Esophagus squamous epithelium (tissue), 5 donors: ENCODE measurements at places on chromosomes 7 and 10.

GRCh38 chr7:5375925-5376324 lies 47.7 kb downstream of the TNRC18 start:
- DNase-seq: no peak

DNA sequence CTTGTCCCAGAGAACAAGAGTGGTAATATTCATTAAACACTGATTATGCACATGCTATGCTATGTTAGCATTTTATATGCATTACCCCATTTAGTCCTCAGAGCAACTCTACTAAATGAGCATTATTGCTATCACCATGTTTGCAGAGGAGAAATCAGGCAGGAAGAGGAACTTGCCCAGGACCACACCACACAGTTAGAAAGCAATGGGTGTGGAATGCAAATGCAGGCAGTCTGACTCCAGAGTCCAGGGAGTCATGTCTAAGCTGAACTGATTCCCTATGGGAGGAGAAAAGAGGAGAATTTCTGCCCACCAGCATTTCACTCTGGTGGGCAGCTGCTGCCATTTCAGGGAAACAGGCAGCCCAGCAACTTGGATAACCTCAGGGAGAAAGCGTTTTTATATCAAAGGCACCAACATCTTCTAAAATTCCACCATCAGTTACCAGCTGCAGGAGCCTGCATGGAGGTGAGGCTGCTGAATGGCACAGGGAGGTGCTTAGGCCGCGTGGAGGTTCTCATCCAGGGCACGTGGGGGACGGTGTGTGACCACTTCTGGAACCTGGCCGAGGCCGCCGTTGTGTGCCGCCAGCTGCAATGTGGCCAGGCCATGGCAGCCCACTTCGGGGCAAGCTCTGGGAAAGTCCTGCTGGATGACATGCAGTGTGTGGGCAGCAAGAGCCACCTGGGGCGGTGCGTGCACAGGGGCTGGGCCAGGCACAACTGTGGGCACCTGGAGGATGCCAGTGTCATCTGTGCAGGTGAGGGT lies 68.2 kb upstream of the C10orf120 start:
- no peak for DNase-seq

DNA sequence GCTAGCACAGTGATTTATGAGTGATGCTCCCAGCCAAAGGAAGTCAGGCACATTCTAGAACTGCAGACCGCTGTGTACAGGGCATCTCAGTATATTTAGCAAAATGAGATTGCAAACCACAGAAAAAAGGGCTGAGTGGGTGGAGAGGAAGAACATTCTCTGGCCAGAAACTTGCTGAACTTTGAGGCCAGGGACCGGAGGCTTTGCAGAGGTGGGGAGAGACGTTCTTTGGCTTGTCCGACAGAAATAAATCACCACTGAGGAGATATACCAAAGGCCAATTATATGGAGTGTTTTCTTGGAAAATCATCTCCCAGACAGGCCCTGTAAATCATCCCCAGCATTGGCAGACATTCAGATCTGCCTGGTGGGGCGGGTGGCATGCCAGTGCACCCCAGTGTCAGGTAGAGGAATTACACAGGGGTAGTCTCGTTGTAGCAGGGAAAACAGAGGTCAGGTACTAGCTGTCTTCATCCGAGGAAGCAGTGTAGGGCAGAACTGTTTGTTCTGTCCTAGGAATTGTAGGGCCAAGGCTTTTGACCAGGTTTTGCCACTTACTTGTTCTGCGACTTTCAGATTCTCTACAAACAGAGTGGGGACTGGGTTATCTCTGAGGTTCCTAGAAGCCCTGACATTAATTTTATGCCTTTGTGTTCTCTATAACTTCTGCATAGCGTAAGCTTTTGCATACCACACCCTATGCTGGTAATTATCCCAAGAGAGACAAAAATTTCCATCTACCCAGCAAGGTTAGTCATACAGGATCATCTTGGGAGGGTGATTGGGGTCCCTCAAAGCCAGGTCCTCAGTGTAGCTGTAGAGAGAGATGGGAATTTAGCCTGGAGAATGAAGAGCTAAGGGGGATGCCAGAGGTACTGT lies 655.6 kb downstream of the LRMDA start:
- no peak for DNase-seq

GRCh38 chr10:4801405-4801804 lies 24.6 kb upstream of the AKR1E2 start:
- DNase-seq: no peak

GRCh38 chr7:112083776-112084355 lies 122.3 kb downstream of the DOCK4 start:
- DNase-seq: no peak

DNA sequence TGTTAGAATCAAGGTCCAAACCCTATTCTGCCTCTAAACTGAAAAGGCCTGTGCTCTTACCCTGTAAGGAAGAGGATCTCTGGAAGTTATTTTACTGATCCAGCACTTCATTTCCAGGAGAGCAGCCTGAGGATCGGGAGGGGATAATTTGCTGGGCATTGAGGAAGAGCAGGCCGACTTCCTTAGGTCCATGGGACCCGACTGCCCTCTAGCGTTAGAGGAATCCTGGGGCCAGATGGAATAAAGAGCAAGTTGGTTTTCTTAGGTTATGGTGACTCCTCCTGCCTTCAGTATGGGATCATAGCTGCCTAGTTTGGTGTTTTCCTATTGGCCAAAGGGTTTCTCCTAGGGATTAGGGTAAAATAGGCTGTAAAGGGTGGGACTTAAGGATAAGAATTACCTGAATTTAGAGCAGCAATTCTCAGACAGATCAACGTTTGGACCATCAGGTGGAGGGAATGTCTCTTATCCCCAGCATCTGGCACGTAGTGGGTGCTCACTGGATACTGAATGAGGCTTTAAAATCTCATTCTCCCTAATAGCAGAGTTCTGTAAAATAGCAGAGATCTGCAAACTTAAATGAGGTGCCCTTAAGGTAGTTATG lies 40.0 kb upstream of the SORBS1 start:
- DNase-seq: no peak

DNA sequence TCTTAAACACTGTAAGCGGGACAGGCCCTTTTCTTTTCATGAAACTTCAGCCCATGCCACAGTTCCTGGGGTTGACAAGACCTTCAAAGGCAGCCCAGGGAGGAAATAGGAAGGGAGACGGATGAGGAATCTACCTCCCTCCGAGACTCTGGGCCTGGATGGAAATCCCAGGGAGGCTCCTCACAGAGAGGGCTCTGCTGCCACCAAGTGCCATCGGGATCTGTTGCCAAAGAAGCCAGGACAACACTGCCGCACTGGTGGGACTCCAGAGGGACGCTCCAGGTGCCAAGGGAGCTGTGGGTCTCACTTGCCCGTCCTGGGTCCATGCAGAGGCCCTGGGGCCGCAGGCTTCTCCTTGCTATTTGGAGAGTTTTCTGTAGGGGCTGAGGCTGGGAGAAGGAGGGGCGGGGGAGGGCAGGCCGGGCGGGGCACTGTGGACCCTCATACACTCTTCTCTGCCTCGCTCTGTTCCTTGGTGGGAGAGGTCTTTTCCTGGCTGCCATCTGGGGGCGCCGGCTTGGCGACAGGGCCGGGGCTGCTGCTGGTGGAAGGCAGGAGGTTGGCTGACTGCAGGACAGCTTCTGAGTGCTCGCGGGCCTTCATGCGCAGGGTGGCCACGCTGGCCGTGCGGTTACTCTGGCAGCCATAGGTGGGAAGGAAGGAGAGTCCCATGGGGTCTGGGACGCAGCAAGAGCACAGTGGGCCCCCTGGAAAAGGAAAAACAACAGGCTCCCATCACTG lies 30.0 kb downstream of the DRGX start:
- no peak for DNase-seq

- peak; percentile 42 for DNase-seq
These were observed 14.8 kb downstream of the ADAM8 start for GRCh38 chr10:133261726-133262325.

DNA sequence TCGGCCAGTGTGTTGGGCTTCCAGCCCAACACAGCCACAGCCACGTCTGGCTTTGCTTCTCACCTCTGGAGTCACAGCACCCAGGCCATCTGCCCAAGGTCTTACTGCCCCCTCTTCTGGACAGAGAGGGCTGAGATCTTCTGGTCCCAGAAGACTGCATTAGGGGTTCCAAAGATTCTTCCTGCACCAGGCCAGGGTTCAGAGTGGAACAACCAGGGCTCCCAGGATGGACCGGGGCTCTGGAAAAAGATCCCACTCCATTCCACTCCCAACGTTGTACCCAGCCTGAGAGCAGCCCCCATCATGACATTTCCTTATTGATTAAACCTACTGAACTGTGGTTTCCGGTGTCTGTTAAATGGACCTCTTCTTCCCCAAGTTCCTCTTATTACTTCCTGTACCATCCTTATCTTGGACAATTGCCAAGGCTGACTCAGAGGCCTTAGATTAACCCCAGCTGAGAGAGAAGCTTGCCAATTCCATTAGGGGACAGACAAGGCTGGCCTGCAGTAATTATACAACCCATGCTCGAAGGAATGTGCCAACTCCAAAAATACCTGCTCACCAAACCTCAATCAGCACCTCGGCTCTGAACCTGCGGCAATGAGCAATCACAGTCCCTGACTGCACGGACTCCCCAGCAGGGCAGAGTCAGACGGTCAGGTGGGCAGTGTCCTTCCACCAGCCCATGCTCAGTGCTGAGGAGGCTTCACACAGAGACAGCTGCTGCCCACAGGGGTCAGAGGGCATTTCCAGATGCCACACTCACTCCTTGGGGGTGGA lies 47.9 kb upstream of the NPFFR1 start:
- DNase-seq: no peak

DNA sequence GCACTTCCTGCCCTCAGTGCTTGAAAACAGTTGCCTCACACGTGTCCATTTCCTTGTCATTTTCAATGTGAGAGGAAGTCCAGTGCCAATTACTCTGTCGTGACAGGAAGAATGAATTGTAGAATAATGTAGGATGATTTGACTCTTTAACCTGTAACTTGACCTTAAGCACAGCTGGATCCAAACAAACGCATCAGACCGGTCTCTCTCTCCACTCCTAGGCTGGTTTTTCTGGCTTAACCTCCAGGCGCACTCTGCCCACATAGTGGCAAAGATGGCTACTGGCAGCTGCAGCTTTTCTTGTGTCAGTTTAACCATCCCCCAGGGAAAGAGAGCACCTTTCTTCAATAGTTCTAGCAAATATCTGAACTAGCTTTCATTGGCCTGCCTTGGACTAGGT lies 29.4 kb upstream of the PNLIPRP3 start:
- no peak for DNase-seq

DNA sequence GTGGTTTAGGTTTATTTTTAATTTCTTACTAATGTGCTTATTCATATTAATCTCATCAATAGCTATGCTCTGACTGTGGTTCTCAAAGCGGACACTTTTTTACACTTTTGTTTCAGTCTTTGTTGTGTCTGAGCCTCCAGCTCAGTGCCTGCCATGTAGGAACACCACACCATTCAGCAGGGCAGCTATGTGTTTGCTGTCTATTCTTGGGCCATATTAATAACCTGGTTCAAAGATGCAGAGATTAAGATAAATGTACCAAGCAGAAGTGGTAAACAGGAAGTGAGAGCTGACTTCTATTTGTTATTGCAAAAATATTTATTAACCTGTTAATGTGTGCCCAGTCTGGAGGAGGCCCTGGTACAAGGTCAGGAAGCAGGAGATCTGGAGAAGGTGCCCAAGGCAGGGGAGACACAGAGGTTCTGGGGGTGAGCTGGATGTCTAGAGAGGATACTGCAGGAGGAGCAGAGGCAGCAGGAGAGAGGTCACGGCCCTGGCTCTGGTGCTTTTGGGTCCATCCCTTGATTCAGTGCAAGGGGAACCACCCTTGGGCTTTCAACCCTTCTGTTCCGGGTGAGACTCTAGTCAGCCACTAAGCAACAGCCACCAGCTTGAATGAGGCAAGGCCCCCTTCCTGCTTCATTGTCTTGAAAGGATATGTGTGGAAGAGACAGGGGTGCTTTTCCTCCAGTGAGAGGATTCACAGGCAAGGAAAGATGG lies 1.9 kb downstream of the TBXAS1 start:
- DNase-seq: no peak

DNA sequence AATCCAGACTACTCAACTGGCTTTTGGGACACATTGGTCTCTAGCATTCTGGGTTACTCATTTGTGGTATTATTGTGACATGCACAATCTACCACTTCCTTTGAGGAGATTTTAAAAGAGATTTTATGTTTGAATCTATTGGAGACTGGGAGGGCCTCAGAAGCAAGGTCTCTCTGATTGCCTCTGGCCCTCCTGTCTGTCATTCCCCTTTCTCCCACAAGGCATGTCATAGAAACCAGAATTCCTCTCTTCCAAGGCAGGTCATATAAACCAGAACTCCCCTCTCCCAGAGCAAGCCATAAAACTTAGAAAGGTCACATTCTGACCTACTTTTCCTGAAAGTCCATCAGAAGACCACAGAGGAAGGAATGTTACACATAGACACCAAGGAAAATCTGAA lies 777.7 kb downstream of the PHTF2 start:
- DNase-seq: no peak

GRCh38 chr7:125573126-125573525 lies 643.5 kb upstream of the POT1 start:
- DNase-seq: no peak

GRCh38 chr10:101903827-101904550 lies 60.4 kb upstream of the KCNIP2 start:
- DNase-seq: no peak

DNA sequence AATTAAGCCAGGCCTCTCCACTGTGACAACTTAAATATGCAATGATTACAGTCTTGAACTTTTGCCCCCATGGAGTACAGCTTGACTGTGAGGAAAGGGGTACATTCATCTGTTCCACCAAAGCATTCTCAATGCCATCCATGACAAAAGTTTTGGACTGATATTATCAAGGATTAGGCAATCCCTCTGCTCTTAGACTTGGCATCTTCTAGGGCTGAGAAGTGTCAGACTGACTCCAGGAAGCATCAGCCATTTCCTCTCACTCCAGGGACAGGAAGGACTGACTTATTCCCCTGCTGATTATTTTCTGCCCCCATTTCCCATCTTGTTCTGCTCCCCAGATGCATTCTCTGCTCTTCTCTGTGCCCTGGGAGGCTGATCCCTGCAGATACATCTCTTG lies 69.7 kb downstream of the ZNF365 start:
- DNase-seq: no peak

DNA sequence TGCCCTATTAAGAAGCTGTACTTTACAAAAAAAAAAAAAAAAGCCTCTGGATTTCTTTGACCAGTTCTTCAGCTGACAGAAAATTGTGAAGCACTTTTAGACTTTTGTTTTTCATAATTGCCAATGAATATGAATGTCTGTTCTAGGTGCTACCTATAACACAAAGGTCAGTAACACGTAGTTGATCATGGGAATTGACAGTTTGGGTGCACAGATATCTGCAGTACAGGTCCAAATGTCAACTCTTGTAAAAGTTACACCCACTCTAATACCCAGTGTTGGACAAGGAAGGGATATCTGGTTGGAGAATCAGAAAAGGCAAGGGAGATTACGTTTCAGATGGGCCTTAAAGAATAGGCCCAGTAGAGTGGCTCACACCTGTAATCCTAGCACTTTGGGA lies 1.8 kb downstream of the REEP3 start:
- no peak for DNase-seq
